Daoy (cell line): ENCODE measurements at places on chromosomes 5 and 9.
A peak's percentile ranks its signal among the peaks of the same experiment; 100 is the strongest.

GRCh38 chr5:139984816-139985215 is 58.3 kb downstream of the NRG2 start:
- DNase-seq: no peak

GRCh38 chr9:115035841-115036612 is 81.9 kb downstream of the TNC start:
- DNase-seq: peak; percentile 73

DNA sequence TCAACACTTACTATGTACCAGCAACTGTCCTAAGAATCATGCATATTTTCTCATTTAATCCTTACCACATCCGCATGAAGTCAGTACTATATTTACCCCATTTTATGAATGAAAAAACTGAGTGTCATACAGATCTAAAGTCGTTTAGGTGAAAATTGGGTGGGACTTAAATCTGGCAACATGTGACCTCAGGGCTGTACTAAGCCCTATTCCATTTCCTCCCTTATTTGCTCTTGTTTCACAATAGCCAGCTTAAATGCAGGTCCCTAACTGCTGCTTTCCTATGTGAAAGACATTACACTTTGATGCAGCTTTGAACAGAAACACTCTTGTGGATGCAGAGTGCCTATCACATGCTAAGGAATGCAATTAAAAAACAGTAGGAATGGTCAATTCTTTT is 2.5 kb upstream of the RAB14 start:
- DNase-seq: no peak

- no peak for DNase-seq
Observed at GRCh38 chr9:122996586-122996985, 36.9 kb upstream of the GPR21 start.

GRCh38 chr5:55749387-55749786 is 11.5 kb downstream of the DDX4 start:
- no peak for DNase-seq
